AG04450 (cell line): ENCODE measurements at places on chromosomes 7 and 10.

DNA sequence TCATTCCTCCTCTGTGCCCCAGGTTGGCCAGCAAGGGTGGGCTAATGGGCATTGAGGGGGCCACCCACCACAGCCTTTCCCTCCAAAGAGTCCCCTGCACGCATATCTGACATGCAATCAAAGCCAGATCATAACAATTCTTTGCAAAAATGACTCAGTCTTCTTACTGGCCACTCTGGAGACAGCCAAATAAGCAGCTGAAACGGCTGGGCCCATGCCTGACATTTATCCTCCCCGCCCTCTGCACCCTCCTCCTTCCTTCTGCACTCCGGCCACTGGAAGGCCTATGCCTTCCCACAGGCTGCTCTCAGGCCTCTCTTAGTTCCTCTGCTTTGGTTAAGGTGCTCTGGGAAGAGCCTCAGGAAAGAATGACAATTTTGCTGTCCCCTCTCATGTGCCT, 29.2 kb upstream of the NPFFR1 start:
- no peak for DNase-seq

- peak; percentile 84 for DNase-seq
These were observed 4.2 kb downstream of the KIFBP start for GRCh38 chr10:68992636-68993440.

DNA sequence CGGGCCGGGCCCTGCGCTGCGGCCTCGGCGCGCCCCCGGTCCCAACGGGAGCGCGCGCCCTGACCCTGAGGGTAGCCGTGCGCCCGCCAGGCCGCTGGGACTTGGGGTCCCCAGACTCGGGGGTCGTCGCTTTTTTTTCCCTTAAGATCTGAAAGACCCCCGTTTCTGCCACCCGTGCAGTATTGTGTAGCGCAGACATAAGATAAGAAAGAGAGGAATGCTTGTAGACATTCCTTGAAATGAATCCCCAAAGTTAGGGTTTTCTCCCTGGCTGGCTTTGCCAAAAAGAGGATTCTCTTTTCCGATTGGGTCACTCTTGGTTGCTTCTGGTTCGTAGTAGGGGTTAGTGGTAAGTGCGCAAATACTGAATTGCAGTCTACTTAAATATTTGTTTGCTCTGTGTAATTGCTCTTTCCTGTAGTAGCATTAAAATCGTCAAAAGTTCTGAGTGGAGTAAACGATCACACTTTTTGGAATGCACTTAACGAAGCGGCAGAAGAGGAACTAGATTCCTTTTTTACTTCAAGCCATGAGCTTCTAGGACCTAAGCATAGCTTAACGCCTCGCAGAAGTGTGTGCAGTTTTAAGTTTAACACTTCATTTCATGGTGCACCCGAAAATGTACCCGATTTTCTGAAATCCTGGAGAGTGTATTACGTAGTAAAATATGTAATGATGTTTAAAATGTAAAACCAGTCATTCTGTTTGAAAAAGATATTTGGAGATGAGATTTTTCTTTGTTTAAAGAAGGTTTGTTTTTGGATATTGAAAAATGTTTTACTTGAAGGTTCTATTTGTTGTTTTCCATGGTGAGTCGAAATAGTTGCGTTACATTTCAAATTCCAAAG, 1.3 kb downstream of the CUL1 start:
- no peak for DNase-seq

- DNase-seq: no peak
These were observed 223.8 kb downstream of the DYNC1I1 start for GRCh38 chr7:95996174-95996573.

GRCh38 chr10:128422190-128422589, 296.0 kb upstream of the MKI67 start:
- DNase-seq: no peak

- no peak for DNase-seq
These were observed 148.0 kb downstream of the OAT start for GRCh38 chr10:124270530-124271327.

DNA sequence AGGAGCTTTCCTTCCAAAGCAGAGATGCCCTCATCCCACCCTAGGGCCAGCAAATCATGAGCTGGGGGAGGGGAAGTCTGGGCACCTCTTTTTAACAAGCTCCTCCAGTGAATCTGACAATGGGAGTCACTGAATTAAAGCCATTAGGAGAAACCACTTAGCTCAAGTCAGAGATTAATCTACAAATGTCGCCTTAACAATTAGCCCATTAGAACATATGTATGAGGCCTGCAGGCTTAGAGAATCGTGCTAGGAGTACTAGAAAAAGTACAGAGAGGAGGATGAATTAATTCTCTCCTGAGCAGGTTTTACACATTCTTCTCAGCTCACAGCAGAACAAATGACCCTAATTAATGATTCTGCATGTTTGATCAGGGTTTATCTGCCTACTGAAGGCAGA, 381.3 kb downstream of the KCNMA1 start:
- no peak for DNase-seq
